ENCODE measurements at places on chromosomes 16 and 17.

DNA sequence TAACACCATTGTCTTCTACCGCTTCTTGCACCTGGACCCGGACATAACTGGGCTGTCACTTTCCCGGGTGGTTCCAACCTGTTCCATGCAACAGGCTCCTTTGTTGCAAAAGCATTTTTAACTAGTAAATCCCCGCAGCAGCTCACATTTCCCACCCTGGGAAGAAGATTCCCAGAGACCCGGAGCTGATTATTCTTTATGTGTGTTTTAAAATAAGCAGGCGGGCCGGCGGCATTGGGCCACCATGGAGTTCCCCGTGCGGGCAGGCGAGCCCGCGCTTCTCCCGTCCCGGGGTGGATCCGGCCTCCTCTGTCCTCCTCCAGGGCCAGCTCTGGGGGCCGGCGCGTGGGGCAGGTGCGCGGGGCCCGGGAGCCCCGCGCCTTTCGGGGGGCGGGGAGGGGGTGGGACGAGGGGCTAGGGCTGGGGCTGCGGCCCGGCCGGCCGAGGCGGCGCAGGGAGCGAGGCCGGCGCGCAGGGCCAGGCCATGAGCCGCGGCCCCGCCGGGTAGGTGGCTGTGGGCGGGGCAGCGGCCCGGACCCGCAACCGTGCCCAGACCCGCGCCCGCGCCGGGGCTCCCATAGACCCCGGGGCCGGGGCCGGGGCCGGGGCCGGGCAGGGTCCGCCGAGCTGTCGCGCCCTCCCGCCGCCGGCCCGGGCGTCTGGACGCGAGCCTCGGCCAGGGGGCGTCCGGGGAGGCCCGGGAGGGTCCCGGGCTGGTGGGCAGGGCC is 1.7 kb downstream of the CRAMP1 start:
- DNase-seq: peak; percentile 16

GRCh38 chr17:19380481-19381301 is 2.4 kb downstream of the MAPK7 start:
- no peak for DNase-seq

DNA sequence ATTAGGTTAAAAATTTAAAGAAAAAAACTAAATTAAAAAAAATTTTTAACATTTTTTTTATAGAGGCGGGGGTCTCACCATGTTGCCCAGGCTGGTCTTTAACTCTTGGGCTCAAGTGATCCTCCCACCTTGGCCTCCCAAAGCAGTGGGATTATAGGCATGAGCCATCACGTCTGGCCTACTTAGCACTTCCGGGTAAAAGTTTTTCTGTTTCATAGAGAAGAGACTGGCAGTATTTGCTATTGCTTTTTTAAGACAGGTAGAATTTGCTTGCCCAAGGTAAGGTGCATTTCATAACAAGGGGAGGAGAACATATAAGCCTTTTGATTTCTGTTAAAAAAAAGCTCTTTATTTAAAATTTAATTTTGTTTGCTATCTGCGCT is 12.0 kb upstream of the HAPSTR1 start:
- no peak for DNase-seq

DNA sequence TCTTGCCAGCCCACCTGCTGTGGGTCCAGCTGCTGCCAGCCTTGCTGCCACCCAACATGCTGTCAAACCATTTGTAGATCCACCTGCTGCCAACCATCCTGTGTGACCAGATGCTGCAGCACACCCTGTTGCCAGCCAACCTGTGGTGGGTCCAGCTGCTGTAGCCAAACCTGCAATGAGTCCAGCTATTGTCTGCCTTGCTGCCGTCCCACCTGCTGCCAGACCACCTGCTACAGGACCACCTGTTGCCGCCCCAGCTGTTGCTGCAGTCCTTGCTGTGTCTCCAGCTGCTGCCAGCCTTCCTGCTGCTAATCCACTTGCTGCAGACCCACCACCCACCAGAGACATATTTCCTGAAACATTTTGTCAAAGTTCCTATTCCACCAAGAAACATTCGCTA is 641 bp downstream of the KRTAP9-1 start:
- no peak for DNase-seq

DNA sequence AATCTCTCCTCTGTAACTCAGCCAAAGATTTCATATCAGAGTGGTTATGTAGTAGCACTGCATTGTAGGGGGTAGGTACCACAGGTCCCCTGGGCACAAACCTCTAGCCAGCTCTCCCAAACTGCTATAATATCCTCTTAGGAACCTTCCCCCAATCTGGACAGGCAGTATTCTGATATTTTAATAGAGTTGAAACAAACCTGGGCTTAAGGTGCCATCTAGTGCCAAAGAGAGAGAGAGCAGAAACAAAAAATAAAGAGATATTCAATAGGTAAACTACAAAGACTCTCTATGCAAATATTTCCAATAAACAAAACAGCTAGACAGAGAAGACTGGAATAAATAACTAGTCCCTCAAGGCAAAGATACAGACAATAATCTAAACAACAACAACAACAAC is 1070.0 kb downstream of the CDH11 start:
- no peak for DNase-seq

DNA sequence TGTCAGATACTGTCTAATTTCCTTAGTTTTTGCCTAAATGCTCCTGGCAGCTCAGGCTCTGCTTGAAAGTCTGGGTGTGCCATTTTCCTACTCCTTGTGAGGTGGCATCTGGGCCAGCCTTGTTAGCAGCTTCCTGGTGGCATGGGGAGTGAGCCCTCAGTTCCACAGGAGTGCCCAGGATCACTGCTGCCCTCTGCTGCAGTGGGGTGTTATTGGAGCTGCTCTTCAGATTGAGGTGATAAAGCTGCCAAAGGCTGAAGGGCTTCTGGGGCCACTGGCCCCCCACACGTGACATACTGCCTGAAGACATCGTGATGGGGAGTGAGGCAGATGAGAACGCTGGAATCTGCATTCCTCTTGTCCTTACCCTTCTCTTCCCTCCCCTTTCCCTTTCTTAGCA is 27.4 kb downstream of the CEP95 start:
- DNase-seq: no peak

DNA sequence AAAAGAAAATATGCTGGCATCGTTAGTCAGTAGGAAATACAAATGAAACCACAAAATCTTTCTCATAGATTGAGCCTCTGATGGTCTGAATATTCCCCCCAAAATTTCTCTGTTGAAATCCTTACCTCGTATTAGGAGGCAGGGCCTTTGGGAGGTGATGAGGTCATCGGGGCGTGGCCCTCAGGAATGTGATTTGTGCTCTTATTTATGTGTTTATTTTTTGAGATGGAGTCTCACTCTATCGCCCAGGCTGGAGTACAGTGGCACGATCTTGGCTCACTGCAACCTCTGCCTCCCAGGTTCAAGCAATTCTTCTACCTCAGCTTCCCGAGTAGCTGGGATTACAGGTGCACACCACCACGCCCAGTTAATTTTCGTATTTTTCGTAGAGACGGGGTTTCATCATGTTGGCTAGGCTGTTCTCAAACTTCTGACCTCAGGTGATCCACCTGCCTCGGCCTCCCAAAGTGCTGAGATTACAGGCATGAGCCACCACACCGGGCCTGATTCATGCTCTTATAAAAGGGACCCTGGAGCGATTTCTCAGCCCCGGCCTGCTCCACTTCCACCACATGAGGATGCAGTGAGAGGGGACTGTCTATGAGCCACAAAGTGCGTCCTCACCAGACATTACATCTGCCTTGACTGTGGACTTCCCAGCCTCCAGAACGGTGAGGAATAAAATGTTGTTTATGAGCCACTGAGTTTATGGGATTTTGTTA is 53.1 kb downstream of the DNAH17 start:
- DNase-seq: no peak

DNA sequence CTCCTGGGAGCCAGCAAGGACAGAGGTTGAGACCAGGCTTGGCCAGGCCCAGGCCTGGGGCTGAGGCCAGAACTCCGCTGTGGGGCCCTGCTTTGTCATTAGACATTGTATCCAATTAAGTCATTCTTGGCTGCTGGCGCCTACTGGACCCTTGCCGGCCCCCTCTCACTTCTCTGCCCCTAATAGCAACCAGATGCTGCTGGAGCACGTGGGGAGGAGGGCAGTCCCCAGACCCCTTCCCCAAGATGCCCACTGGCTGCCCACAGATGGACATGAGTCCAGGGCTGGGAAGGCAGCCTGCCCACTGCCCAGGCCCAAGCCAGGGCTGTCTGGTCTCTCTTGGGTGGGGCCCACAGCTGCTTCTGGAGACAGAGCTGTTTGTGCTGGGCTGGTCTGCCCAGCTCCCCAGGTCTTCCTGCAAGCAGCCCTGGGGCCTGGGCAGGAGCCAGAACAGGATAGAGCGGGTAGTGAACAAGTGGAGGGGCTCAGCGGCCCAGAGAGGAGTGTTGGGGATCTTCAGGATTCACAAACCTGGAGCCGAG is 7.8 kb downstream of the PLXDC1 start:
- DNase-seq: no peak

DNA sequence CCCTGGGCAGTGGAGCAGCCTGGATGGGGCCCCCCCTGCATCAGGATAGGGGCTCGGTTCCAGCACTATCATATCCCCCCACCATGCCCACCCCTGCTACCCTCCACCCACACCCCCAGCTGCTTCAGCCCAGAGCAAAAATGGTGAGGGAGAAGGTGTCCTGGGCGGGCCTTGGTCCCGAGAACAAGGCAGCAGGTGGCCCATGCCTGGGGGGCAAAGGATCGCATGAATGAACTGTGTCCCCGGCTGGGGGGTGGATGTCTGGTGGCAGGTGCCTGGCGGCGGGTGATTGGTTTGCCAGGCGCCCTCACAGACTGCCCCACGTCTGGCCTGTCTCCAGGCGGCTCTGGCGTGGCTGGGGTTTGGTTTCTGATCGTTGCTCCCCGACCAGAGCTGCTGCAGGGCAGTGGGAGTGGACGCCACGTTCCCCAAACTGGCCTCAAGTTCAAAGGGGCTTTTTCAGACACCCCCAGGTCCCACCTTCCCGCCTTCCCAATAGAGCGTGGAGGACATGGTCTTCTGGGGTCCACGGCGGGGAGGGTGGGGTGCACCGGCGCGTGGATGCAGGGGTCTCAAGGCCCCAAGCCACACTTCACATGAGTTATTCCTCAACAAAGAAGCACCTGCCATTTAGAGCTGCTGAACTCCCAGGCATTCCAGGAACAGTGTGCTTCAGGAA is 12.6 kb downstream of the UTS2R start:
- DNase-seq: no peak

DNA sequence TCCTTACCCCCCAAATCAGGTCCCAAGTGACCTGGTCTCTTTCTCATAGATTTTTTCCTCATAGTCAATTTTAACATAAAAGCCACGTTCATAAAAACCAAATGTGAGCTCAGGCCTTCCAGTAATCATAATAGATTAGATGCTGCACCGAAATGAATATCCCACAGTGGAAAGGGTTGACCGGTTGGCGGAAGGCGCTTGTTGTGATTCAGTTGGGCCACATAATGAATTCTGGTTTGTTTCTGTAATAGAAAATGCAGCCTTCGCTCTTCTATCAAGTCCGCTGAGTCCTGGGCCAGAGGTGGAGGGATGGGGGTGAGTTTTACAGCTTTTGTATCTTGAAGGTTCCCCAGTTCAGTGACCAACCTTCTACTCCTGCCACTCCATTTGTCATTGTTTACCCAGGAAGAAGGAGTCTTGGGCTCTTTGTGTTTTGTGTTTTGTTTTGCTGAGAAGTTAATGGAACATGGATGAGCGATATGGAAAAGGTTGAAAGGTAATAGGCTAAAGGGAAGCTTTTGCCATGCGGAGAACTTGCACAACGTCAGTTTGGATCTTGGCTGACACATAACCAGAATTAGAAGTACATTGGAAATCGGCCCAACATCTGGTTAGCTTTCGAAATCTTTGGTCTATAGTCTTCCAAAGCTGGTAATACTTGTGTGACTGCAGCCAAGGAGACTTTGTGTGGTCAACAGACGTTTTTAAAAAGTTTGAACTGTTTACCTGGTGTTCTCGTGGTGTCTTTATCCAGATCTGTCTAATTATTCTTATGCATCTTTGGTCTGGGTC is 89.5 kb downstream of the CLEC16A start:
- no peak for DNase-seq

- no peak for DNase-seq
These were observed 112.2 kb downstream of the ZNF18 start for GRCh38 chr17:11885051-11885450.

GRCh38 chr17:73265646-73266640 is 4.3 kb upstream of the CPSF4L start:
- no peak for DNase-seq

DNA sequence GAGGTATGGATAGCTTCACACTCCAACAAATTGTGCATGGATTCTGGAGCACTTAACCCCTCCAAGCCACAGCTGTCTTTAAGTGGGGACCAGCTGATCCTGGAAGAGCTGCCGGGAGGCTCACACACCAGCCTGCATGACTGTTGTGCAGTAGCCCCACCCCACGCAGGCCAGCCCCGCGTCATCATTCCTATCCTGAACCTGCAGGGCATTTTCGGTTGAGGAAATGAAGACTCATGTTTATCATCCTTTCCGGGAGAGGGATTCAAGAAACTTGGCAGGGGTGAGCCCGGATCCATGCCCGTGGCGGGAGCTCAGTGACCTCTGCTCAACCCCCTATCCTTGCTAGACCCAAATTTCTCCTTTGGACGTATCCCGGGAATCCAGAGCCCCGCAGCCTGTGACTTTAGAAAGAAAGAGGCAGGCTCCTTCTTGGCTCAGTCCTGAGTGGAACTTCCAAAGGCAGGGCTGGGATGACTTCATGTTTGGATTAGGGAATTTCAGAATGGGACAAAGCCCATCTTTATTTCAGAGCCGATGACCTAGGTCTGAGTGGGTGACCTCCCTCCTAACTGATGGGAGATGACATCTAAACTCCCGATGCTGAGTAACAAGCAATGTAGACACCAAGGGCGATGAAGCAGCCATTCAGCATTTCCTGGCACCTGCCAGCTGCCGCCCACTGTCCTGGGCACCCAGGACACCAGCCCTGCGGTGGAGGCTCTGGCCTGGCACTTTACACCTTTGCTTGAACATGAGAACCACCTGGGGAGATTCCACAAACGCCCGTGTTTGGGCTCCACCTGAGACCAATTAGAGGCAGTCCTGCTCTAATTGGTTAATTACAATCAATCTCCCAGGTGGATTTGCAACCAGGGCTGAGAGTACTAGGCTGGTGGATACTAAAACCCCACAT is 43.3 kb upstream of the CMIP start:
- DNase-seq: no peak

DNA sequence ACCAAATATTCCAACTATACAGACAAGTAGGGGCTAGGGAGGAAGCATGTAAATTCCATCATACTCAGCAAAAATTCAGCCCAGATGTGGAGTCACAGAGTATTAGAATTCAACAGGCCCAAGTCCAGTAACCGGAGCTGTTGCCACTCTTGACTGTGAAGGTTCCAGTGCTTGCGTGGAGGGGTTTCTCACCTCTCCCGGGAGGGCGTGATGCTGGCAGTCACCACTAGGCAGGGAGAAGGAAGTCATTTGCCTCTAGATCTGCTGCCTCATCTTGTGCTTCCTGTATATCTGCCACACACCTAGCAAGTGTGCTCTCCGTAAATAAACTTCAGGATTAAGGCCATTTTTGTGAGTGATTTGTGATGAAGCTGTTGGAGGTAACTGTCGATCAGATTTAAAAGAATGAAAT is 1.0 kb upstream of the CKLF start:
- DNase-seq: peak; percentile 71

DNA sequence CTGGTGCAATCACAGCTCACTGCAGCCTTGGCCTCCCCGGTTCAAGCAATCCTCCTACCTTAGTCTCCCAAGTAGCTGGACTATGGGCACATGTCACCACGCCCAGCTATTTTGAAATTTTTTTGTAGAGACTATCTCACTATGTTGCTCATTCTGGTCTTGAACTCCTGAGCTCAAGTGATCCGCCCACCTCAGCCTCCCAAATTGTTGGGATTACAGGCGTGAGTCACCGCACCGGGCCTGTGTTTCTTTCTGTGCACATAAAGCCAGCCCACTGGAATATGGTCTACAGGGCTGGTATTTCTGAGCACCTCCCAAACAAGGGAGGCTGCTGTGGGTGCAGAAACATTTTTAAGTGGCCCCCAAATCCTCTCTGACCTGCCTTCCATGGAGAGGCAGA is 8.4 kb downstream of the TMEM95 start:
- DNase-seq: no peak

All from CD4-positive, alpha-beta T cell treated with Interleukin-10 for 1 hour (primary cell).